ENCODE measurements at places on chromosomes 4 and X.

GRCh38 chrX:15441464-15441863 is 51.7 kb downstream of the PIR start:
- no peak for DNase-seq

GRCh38 chrX:19675731-19676130 is 160.4 kb upstream of the MAP3K15 start:
- DNase-seq = no peak

- no peak for DNase-seq
Measured at GRCh38 chrX:1222531-1223241, 10.2 kb upstream of the CRLF2 start.

DNA sequence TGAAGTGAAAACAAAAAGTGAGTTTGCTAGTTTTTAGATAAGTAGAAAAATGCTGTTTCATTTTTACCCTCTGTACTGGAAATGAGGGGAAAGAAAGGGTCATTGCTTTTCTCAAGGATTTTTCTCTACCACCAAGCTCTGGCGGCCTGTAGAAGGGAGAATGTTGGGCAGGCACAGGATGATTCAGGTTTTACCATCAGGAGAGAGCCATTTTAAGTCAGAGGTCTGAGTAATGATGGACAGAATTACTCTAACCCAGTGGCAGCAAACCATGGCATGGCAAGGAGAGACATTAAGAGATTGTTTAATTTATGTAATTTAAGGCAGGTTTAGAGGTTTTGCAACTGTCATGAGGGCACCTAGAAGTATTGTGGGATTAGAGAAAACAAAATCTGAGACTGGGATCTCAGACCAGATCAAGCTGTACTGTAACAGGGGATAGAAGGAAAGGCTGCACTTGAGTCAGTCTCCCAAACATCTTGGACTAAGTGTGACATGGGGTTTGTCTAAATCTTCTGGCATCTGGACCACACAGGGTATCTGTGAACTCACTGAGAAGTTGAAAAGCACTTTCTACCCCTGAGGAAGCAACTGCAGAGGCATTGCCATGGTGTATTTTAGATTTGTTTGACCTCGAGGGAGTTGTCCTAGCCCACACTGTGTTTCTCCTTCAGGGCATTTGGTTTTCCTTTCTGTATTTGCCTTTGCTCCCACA is 81.6 kb downstream of the BANK1 start:
- no peak for DNase-seq

- DNase-seq = no peak
Measured at GRCh38 chrX:77820091-77820727, 34.2 kb upstream of the ATRX start.

- DNase-seq = no peak
Measured at GRCh38 chr4:100417565-100417964, 100.3 kb downstream of the EMCN start.

DNA sequence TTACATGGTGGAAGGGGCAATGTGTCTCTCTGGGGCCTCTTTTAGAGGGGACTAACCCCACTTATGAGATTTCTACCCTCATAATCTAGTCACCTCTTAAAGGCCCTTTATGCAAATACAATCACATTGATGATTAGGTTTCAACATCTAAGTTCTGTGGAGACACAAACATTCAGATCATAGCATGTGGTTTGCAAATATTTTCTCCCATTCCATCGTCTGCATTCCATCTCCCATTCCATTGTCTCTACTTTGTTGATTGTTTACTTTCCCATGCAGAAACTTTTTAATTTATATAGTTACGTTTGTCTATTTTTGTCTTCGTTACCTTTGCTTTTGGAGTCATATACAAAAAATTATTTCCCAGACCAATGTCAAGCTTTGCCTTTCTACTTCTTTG is 927.5 kb upstream of the INTU start:
- no peak for DNase-seq

DNA sequence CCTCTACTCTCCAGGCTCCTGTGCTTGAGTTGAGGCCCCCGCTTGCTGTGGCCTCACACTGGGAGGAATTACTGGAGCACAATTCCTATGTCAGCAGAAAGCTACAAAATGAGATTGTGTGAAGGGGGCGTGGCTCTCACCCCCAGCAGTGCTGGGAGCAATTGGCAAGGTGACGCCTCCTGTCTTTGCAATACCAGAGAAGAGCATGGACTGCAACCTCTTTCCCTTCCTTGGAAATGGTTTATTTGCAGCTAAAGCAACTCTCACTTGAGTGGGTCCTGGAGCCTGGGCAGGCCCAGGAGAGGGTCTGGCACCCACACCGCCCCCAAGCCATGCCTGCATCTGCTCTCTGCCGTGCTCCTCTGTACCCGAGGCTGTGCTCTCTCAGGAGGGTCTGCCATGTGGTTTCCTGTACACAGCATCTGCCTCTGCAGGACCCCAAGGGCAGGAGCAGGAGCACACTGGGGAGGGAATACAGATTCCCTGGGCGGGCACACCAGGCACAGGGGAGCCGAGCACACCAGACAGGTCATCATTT is 32.9 kb upstream of the HGFAC start:
- no peak for DNase-seq

DNA sequence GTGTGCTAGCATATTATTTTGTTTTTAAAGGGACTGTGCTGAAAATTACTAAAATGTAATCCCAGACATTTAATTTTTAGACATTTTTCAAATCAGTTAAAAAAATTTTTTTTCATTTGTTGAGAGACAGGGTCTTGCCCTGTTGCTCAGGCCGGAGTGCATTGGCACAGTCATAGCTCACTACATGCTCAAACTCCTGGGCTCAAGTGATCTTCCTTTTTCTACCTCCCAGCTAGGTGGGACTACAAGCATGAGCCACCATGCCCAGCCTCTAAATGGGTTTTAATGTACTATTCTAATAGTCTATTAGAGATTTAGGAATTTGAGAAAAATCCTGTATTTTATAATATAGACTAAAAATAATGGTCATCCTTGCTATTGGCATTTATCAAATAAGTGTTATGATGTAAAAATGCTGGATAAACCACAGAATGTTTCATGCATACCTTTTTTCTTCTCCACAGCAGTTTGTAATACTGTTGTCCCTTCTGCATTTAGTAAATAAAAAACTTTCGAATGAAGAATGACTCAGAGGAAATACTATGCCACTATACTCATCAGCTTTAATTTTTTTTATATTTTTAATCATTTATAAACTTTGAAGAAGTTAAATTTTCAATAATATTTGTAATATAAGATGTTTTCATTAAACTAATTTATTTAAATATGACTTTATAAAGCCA is 29.9 kb downstream of the CPEB2 start:
- DNase-seq = no peak

GRCh38 chr4:108048997-108049396 is 59.3 kb downstream of the HADH start:
- DNase-seq = no peak

DNA sequence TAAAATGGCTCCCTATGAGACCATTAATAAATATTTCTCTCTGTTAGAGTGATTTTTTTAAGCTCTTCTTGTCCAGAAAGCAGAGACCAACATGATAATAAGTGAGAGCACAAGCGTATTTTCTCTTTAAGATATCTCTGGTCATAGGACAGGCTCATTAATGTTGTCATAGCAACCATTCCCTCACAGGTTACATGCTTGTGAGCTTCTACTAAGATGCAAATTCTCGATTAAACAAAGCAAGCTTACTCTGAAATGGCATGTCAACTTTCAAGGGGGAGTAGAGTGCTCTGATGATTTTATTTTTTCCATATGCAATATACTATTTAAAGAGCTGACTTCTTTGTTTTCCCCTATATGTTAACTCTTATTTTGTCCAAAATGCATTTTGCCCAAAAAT is 487.2 kb upstream of the LCORL start:
- no peak for DNase-seq

- no peak for DNase-seq
Measured at GRCh38 chrX:3567686-3568085, 145.8 kb downstream of the PRKX start.

DNA sequence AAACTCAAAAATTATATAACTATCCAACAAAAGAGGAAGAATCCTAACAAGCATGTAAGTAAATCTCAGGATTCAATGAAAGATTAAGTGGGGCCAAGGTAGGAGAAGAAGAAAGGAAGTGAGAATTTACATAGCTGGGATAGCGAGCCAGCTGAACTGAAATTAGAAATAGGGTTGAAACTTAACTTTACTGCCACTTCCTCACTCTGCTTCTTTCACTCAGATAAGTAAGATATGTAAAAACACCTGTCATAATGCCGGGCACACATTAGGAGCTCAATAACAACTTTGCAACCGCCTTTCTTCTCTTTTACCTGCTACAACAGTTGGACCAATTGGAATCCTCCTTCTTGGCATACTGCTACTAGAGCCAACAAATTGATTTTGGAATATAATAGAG is 129.4 kb downstream of the CNKSR2 start:
- no peak for DNase-seq

DNA sequence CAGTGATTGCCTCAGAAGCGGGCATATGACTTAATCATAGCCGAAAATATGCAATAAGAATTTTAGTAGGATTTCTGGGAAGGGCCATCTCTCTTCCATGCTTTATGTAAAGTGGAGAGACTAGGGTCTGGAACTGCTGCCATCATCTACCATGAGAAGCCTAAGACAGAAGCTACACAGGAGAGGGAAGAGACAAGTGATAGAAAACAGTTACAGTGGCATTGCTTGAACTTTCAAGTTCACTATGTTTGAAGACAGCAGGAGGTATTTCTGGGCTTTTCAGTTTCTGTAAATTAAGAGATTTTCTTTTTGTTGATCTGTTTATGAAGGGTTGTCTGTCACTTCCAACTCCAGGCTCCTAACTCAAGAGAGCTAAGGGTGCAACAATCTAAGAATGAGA is 62.5 kb downstream of the ZNF330 start:
- DNase-seq = no peak

DNA sequence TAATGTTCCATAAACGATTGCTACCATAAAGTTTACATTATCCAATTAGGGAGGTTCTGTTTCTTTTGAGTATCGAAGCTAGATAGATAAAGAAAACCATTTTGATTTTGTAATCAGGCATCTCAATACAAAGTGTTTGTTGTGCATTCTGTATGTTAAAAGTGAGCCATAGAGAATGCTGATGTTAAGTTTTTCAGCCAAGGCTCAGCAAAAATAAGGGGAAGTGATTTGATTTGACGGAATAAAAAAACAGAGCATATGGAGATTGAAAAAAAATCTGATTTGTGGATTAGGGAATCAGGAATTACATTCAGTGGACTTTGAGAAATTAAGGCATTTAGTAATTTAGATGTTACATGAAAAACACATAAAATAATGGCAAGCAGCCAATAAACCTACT is 314.8 kb downstream of the PPP3CA start:
- DNase-seq = no peak

- DNase-seq = no peak
Measured at GRCh38 chr4:124478470-124478869, 234.1 kb downstream of the ANKRD50 start.

DNA sequence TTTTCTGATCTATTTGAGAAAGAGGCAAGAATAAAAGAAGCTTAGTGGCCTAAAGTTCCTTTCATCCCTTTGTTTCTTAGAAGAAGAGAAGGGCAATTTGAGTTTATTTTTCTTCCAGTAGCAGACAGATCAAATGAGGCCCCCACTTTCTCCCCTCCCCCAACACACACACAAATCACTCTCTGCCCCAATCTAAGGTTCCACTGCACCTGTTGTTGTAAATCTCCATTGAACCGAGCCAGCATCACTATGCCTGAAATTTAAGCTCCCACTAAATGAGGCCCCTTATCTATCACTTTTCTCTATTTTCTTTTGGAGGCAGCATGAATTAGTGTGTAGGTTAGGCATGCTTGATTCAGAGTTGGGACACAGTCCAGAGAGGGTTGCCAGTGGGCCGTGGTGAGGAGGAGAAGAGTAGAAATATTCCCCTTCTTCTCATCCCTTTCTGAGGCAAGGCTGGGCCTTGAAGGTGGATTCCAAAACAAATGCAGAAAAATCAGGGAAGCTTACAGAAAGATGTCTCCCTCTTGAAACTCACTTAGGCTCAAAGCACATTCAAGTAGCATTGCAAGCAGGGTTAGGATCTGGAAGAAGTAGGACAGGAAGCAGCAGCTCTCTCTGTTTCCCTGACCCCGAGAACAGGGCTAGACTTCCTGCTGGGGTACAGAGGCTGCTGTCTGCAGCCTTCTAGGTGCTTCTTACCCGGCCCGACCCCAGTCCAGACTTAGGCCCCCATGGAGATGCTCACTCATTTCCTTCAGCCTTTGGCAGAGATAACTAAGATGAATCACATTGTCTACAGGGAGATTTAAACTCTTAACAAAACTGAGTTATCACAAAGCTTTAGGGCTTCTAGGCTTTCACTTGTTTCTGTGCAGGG is 70.7 kb downstream of the RASL11B start:
- no peak for DNase-seq

- DNase-seq = no peak
Measured at GRCh38 chr4:173477016-173477415, 53.0 kb downstream of the HAND2 start.

- DNase-seq = no peak
Measured at GRCh38 chrX:15718283-15718970, 19.6 kb upstream of the CA5B start.

DNA sequence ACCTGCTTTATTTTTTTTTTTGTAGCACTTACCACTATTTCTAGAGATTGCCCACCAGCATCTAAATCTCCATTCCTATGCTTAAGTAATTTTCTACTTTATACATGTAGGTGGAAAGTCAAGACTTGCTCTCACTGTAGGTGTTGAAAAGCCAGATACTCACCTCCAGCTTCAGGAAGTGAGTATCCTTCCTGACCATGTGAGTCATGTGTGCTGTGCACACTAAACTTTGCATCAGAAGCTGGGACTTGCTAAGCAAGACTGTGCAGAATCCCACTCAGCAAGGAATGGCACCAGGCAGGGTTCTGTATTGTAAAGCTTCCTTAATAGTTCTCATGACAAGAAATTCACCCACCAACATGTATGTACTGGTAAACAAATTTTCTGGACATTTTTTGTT is 151.8 kb downstream of the POU4F2 start:
- DNase-seq = no peak

GRCh38 chr4:79413032-79413885 is 5.2 kb upstream of the GK2 start:
- no peak for DNase-seq

GRCh38 chr4:77538144-77538543 is 67.5 kb upstream of the CXCL13 start:
- no peak for DNase-seq

DNA sequence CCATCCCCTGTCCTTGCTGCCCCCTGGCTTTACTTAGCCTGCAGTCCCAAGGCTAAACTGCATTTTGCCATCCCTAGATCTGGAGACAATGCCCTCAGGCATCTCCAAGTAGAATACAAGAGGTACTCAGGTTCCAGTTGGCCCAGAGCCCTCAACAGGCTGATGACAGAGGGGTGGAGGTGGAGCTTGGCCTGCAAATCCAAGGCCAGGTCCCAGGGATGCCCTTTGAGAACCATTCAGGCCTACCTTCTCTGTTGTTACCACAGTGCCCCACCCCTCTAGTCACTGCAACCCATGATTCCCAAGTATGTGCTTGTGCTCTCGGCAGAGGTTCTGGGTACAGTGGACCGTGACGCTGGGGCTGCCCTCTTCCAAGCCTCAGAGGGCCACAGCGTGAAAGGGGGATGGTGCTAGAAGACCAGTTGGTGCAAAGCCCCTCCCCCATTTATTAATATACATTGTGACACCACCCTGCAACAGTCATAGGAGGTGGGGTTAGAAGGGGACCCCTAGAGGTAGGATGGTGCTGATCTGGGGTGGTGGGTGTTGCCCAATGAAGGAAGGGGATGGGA is 6.4 kb upstream of the UBA1 start:
- no peak for DNase-seq

- no peak for DNase-seq
Measured at GRCh38 chrX:10574663-10575062, 45.7 kb downstream of the MID1 start.

GRCh38 chr4:128544272-128544671 is 256.7 kb upstream of the PGRMC2 start:
- DNase-seq = no peak
